Stimulated activated CD4-positive, alpha-beta T cell treated with anti-CD3 and anti-CD28 coated beads, TNF-alpha, amount 100 ng/mL, for 1 hour (primary cell): ENCODE measurements at places on chromosomes 2 and 18.

- DNase-seq: no peak
These were observed 856 bp upstream of the PLA2R1 start for GRCh38 chr2:160063271-160063670.

- no peak for DNase-seq
These were observed 45.3 kb downstream of the KLHL29 start for GRCh38 chr2:23430263-23430662.

DNA sequence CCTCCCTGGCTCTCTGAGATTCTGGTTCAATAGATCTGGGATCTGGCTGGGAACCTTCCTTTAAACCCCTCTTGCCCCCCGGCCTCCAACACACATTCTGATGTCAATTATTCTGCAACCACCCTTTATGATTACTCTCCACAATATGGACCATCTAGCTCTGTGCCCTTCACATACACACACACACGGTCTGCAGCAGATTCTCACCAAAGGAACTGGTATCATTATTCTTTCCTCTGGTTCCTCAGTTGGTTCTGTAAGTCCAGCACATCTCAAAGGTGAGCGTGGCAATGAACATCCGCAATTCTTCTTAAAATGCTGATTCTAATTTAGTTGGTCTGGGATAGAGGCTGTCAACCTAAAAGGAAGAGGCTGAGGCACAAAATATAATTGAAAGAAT is 2.8 kb upstream of the TMEM163 start:
- no peak for DNase-seq

- no peak for DNase-seq
These were observed 10.2 kb upstream of the ITGA4 start for GRCh38 chr2:181446985-181447384.

DNA sequence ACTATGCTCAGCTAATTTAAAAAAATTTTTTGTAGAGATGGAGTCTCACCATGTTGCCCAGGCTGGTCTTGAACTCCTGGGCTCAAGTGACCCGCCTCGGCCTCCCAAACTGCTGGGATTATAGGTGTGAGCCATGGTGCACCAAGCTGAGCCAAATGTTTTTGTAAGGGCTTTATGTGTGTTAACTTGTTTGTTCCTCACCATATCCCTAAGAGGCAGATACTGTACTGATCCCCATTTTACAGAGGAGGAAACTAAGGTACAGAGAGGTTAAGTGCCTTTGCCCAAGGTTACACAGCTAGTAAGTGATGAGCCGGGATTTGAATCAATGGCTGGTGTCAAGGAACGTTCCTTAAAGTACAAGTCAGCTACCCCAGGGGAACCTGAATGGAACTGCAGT is 85.3 kb upstream of the KLF7 start:
- DNase-seq: no peak

DNA sequence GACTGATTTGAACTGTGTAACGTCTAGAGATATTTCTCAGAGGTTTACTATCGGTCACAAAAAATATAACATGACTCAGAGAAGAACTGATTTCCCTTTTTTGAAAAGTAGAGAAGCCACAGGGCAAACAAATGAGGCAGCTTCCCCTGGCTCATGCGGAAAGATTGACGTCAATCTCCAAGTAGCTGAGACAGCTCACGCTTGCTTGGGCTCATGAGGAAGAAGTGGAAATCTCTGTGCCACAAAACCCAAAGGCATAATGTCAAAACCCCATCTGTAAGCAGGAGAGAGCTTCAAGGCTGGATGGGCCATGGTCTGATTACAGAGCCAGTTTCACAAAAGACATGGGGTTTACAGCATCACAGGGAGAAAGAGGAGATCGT is 188.1 kb downstream of the ARL4C start:
- DNase-seq: peak; percentile 49

- no peak for DNase-seq
These were observed 46.8 kb upstream of the TRIM43B start for GRCh38 chr2:95531254-95531771.

DNA sequence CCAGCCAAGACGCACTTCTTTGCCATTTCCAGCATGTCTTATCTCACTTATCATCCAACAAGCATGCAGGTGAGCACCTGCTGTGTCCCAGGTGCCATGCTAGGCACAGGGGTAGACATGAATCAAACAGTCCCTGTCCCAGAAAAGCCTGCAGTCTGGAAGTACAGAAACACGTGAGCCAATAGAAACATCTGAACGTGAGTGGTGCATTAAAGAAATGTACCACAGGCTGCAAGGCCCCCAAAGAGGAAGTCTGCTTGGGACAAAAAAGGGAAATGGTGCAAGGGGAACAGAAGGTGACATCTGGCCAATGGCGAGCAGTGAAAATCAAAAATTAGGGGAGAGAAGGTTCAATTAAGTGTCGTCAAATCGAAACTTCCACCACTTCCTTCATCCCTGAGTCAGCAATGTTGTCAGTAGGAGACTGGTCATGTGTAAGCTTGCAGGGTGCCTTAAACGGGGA is 17.6 kb upstream of the TMEM247 start:
- DNase-seq: no peak

- DNase-seq: no peak
These were observed 5.0 kb upstream of the NBAS start for GRCh38 chr2:15565994-15566671.

GRCh38 chr2:105644174-105644980 is 100.3 kb upstream of the NCK2 start:
- DNase-seq: no peak

- no peak for DNase-seq
These were observed 52.3 kb upstream of the SNTG2 start for GRCh38 chr2:898319-898718.

DNA sequence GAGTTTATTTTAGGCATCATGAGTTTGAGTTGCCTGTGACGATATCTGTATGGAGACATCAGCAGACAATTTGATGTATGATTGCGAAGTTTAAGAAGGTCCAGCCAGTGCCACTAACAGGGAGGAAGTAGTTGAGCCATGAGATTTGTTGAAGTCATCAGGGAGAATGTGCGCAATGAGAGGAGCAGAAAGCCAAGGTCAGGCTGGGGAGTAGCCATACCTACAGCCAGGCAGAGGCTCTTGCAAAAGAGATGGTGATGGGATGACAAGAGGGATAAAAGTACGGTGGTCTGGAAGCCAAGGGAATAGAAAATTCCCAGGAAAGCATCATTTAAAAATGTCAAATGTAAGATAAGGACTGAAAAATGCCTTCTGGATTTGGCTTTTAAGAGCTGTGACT is 51.2 kb downstream of the LIMS1 start:
- DNase-seq: no peak

GRCh38 chr2:136164280-136164776 is 46.4 kb upstream of the CXCR4 start:
- DNase-seq: no peak

DNA sequence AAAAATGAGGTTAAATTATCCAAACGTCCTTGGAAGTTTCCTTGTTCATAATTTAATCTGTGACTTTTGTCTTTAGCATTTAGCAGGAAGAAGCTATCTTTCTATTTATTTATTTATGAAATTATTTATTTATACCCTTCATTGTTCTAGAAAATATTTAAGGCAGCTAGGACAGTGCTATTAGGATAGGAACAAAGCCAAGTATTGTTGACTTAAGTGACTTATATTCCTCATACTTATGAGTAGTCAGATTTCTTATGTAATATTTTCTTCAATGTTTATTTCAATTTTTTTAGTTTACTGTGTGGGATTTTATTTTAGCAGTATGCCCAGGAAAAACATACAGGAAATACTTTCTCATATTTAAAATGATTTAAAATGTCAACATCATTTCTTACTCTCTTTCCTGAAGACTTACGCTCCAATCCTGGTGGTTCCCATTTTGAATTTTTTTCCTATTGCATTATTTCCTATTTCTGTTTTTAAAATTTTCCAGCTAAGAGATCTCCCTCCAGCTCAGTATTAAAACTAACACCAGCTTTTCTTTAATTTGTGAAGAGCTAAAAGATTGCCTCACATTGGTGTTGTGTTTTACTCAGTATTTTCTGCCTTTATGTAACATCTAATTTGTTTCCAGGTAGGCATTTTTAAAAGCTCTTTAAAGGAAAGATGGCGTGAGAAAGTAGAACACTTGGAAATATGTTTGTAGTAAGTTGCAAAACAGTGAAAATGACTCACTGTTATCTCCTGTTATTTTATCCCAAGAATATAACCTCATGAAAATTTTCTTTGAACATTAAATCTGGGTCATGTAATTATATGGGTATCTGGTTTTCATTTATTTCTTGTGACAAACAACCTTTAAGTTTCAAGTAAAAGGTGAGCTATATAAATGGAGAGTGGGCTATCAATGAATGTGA is 32.2 kb downstream of the MAPRE2 start:
- no peak for DNase-seq

DNA sequence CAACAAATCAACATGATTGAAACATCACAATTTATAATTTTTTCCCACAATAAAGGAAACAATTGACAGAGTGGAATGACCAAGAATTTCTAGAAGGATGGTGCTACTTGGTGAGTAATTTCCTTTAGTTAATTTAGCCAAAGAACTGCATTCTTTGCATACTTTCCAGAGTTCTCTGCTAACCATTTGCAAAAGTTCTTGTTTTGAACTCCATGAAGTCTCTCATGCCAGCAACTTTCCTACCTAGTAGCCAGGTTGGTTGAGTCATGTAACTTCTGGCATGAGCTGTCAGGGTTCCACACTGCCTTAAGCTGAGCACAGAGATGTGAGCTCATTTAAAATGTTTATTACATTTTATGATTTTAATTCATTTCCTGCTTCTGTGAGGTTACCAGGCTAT is 539.6 kb downstream of the PID1 start:
- no peak for DNase-seq

- DNase-seq: no peak
These were observed 83.9 kb downstream of the PIK3C3 start for GRCh38 chr18:42038936-42039335.

- no peak for DNase-seq
These were observed 42.1 kb upstream of the GCFC2 start for GRCh38 chr2:75752828-75753227.

- no peak for DNase-seq
These were observed 19.3 kb downstream of the HNMT start for GRCh38 chr2:137983581-137983980.

GRCh38 chr18:31070206-31070605 is 27.7 kb upstream of the DSC3 start:
- no peak for DNase-seq

GRCh38 chr2:15799432-15799827 is 140.9 kb upstream of the MYCN start:
- no peak for DNase-seq

GRCh38 chr2:190748966-190749365 is 100.1 kb downstream of the NAB1 start:
- DNase-seq: no peak

DNA sequence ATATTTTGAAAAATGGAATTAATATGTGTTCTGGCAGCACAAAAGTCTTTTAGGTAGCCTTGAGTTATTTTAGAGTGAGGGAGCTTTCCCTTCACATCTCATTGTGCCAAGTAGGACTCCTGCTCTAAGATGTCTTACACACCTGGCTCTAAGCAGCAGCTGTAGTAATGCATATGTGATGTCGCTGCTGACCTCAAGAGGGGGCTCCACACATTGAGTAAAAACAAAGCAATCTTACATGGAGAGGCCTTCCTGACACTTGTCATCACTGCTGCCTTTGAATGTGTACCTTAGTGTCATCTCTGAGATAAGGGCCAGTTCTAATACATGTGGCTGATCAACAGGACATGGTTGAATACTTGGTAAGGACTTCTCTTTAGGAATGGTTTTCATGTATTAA is 75.8 kb downstream of the ACTR3 start:
- no peak for DNase-seq

DNA sequence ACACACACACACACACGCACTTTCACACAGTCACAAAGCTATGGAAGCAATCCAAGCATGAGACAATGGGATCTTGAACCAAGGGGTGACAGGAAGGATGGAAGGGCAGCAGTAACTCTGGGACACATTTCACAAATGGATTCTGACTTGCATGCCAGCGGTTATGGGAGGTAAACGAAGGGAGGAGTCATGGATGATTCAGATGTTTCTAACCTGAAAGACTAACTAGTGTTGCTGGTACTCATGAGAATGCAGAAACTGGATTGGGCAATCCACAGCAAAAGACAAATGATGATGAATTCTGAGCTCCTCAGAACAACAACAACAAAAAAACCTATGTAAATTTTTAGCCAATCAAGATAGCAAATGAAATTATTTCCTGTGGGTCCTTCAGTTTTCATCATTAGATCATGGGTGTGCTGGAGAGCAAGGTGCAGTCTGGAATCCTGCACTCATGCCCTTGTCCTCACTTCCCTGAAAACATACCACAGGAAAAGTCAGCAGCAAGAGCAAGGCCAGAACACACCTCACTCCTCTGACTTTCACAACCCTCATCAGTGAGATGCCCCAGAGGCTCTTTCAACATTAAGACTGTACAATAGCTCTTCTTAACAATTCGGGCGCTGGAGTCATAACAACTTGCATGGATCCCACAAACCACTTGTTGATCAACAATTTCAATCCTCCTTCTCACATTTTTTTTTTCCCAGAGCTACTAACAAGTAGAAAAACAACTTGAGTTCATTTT is 32.6 kb downstream of the ABCA12 start:
- DNase-seq: no peak

- DNase-seq: no peak
These were observed 141.6 kb downstream of the SRBD1 start for GRCh38 chr2:45469314-45470099.

DNA sequence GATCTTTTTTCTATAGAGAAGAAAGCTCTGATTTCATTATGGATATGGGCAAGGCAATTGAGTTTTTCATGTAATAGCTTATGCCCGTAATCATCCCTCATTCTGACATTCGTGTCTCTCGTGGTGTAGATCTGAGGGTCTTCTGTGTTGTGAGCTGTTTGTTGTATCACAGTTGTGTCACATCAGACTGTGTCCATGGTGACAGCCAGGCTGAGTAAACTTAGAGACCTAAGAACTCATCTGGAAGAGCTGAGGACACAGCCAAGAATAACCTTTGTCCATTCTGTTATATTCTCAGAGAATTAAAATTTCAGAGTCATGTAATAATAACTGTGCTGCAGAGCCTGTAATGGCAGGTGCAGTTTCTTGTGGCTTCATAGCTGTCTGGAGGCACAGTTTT is 116.5 kb downstream of the ATP9B start:
- DNase-seq: no peak

DNA sequence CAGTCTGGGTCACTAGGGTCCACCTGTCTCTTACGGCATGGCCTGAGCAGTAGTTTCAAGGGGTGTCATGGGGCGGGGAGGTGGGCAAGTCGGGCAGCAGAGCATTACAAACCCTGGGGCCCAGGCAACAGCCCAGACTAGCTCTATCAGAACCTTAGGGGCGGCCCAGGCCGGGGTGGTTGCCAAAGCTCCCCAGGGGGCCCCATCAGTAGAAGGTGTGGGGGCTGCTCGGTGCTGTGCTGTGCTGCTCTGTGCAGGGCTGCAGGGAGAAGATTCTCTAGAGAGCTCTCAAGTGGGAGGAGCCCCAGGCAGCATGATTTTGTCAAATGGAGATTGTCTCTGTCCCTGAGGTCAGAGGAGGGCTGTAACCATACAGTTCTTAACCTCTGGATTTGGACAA is 36.4 kb upstream of the SLC14A1 start:
- no peak for DNase-seq

DNA sequence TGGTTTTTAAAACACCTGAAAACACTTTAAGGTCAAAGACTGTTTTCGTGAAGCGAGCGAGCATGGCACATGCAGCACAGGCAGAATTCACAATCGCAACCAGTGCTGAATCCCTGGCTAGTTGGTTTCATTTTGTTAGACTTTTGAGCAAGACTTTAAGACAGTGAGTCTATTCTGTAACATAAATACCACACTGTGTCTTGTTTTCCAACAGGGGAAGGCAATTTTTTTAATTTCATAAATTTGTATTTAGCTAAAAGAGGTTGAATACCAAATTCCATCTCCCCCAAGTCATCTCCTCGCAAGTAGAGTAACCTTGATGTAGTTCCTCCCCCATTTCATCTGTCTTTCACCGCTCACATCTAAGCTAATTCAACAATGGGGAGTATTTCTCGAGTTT is 1.4 kb downstream of the CERKL start:
- no peak for DNase-seq
